ENCODE measurements at places on chromosomes 3 and 15.

GRCh38 chr3:171908731-171909130, 65.6 kb downstream of the TMEM212 start:
- H3K27ac ChIP-seq, result no peak overlapping the region
- H3K36me3 ChIP-seq, result 0 out of 2 replicates have a peak, but pooled peaks cover 12% of the 10 kb centered on the region
- DNase-seq, result no peak

DNA sequence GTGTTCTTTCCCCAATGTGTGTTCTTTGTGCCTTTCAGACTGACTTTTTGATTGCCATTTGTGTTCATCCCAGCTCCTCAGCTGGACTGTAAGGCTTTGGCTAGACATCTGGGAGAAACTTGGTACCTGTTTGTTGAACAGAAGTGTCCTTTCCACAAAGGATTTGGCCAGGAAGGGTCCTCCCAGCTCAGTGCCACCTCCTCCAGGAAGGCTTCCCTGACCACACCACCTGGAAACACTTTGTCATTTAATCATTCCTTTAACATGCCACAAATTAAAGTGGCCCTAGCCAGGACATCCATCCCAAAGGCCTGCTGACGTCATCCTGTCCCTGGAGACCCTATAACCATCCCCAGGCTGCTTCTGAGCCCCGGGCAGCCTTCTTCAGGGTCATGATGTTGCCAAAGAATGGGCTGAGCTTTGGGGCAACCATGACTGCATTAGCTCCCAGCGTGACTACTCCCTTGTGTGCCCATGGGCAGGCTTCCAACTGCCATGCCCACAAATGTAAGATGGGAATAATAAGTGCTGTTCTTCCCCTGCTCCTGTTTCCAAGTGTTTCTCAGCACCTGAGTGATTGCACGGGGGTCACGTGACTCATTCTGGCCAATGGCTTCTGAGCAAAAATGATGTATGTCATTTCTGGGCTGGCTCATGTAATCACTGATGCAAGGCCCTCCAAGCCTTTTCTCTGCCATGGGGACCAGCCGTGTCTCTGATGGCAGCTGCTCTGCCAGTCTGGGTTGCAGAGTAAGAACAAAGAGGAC, 112.5 kb upstream of the SMAD3 start:
- H3K4me3 ChIP-seq, result no peak overlapping the region
- DNase-seq, result no peak
- no peaks in the 10 kb centered on the region for H3K36me3 ChIP-seq
- H3K27me3 ChIP-seq, result no peaks in the 10 kb centered on the region
- no peak overlapping the region for H3K27ac ChIP-seq

- DNase-seq, result no peak
- no peaks in the 10 kb centered on the region for H3K27me3 ChIP-seq
- no peaks in the 10 kb centered on the region for H3K4me1 ChIP-seq
- no peak overlapping the region for H3K4me3 ChIP-seq
- H3K27ac ChIP-seq, result no peak overlapping the region
- no peaks in the 10 kb centered on the region for H3K36me3 ChIP-seq
Observed at GRCh38 chr3:11543141-11543947, 100.4 kb downstream of the VGLL4 start.

GRCh38 chr15:80514071-80514780, 110.0 kb downstream of the ARNT2 start:
- no peaks in the 10 kb centered on the region for H3K36me3 ChIP-seq
- H3K27ac ChIP-seq, result no peak overlapping the region
- no peaks in the 10 kb centered on the region for H3K27me3 ChIP-seq
- DNase-seq, result no peak

GRCh38 chr15:25783607-25784540, 79.3 kb downstream of the ATP10A start:
- H3K4me3 ChIP-seq, result no peak overlapping the region
- H3K4me1 ChIP-seq, result no peaks in the 10 kb centered on the region
- peak; percentile 88 for DNase-seq
- H3K27me3 ChIP-seq, result no peaks in the 10 kb centered on the region
- no peaks in the 10 kb centered on the region for H3K36me3 ChIP-seq

GRCh38 chr15:67593562-67593961, 51.1 kb downstream of the MAP2K5 start:
- no peaks in the 10 kb centered on the region for H3K36me3 ChIP-seq
- H3K27me3 ChIP-seq, result no peaks in the 10 kb centered on the region
- no peaks in the 10 kb centered on the region for H3K4me1 ChIP-seq
- DNase-seq, result no peak

GRCh38 chr3:44939581-44940036, 36.4 kb downstream of the ZDHHC3 start:
- no peaks in the 10 kb centered on the region for H3K36me3 ChIP-seq
- no peak overlapping the region for H3K27ac ChIP-seq
- no peak overlapping the region for H3K4me3 ChIP-seq

- peaks cover 3% of the 10 kb centered on the region for H3K4me1 ChIP-seq
- no peaks in the 10 kb centered on the region for H3K27me3 ChIP-seq
- no peak overlapping the region for H3K4me3 ChIP-seq
- H3K36me3 ChIP-seq, result no peaks in the 10 kb centered on the region
- H3K27ac ChIP-seq, result no peak overlapping the region
Observed at GRCh38 chr3:77251136-77251535, 211.2 kb downstream of the ROBO2 start.

DNA sequence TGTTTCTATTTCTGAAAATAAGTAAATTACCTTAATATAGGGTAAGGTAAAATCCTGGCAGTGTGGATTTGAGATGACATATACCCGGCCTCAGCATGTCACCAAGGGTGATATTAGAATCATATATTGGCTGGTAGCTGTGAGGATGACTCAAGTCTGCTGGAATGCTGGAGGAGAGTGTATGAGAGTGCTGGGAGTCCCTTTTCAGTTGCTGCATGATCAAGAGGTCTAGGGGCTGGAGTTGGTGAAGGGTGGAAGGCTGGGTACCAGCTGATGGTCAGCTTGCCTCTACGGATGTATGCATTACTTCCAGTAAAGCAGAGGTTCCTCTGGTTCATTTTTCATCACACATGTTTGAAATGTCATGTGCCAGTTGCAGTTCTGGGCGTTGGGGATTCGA, 40.6 kb downstream of the SLC25A26 start:
- no peaks in the 10 kb centered on the region for H3K4me1 ChIP-seq
- H3K4me3 ChIP-seq, result no peak overlapping the region
- H3K36me3 ChIP-seq, result no peaks in the 10 kb centered on the region
- no peak overlapping the region for H3K27ac ChIP-seq

- H3K27ac ChIP-seq, result no peak overlapping the region
- H3K27me3 ChIP-seq, result no peaks in the 10 kb centered on the region
- DNase-seq, result no peak
Observed at GRCh38 chr3:169103951-169104941, 559.3 kb downstream of the MECOM start.

GRCh38 chr3:65024148-65024547, 336.3 kb upstream of the ADAMTS9 start:
- no peak overlapping the region for H3K27ac ChIP-seq
- H3K27me3 ChIP-seq, result no peaks in the 10 kb centered on the region
- H3K4me1 ChIP-seq, result peaks cover 19% of the 10 kb centered on the region
- H3K4me3 ChIP-seq, result no peak overlapping the region
- peak; percentile 50 for DNase-seq

DNA sequence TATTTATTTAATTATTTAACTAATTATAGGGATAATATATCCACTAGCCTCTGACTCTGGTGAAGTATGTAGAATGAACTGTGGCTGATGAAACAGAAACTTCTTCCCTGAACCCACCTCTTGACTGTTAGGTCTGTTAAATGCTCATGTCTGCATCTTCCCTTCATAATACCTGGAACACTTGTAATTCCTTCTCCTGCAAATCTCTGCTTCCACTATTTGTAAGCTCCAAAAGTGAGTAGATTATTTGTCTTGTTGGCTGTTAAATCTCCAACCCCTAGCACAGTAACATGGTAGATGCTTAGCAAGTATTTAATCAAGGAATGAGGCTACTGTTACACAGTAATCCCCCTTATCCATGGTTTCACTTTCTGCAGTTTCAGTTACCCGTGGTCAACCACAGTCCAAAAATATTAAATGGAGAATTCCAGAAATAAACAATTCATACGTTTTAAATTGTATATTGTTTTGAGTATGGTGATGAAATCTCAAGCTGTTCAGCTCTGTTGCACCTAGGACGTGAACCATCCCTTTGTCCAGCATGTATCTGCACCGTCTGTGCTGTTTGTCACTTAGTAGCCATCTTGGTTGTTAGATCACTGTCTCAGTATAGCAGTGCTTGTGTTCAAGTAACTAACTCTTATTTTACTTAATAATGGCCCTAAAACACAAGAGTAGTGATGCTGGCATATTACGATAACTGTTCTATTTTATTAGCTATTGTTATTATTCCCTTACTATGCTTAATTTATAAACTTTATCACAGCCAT, 5.7 kb downstream of the TTBK2 start:
- DNase-seq, result no peak
- H3K4me1 ChIP-seq, result peaks cover 4% of the 10 kb centered on the region
- no peaks in the 10 kb centered on the region for H3K36me3 ChIP-seq
- H3K27ac ChIP-seq, result no peak overlapping the region
- H3K4me3 ChIP-seq, result no peak overlapping the region

DNA sequence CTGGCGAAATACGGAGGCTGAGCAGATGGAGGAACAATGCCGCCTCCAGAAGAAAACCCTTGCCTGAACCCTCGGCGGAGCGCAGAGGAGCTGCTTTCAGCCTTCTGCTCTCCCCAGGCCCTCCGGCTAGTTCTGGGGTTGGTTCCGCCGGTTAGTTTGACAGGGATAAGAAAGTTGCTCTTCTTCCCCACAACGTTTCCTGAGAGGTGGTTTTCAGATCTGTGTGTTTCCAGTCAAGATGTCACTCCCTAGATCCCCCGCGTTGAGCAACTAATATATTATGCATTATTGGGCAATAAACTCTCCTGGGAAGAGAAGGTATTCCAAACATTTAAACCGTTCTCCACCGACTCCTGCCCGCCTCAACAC, 551 bp downstream of the NLGN1 start:
- H3K4me3 ChIP-seq, result peak overlapping the region; percentile 81
- H3K36me3 ChIP-seq, result no peaks in the 10 kb centered on the region
- H3K27me3 ChIP-seq, result peaks cover 29% of the 10 kb centered on the region
- peak; percentile 59 for DNase-seq
- no peak overlapping the region for H3K27ac ChIP-seq

DNA sequence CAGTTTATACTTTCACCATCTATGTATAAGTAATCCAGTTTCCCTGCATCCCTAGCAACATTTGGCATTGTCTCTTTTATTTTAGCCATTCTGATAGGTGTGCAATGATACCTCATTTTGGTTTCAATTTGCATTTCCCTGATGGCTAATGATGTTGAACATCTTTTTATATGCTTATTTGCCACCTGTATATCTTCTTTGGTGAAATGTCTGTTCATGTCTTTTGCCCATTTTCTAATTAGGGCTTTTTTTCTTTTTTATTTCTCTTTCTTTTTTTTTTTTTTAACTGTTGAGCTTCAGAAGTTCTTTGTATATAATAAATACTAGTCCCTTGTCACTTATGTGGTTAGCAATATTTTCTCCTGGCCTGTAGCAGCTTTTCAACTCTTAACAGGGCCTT, 68.9 kb downstream of the TM2D3 start:
- no peaks in the 10 kb centered on the region for H3K36me3 ChIP-seq
- H3K27me3 ChIP-seq, result no peaks in the 10 kb centered on the region

GRCh38 chr3:117856354-117856753, 1146.8 kb downstream of the TUSC7 start:
- H3K27ac ChIP-seq, result no peak overlapping the region
- H3K27me3 ChIP-seq, result no peaks in the 10 kb centered on the region
- H3K4me3 ChIP-seq, result no peak overlapping the region
- no peak for DNase-seq
- no peaks in the 10 kb centered on the region for H3K4me1 ChIP-seq

GRCh38 chr3:134253475-134254226, 3.0 kb upstream of the RYK start:
- DNase-seq, result no peak
- no peaks in the 10 kb centered on the region for H3K36me3 ChIP-seq
- peaks cover 29% of the 10 kb centered on the region for H3K4me1 ChIP-seq
- H3K27me3 ChIP-seq, result no peaks in the 10 kb centered on the region
- H3K27ac ChIP-seq, result 0 out of 2 replicates have a peak overlapping the region, but pooled peaks have one; percentile 1

DNA sequence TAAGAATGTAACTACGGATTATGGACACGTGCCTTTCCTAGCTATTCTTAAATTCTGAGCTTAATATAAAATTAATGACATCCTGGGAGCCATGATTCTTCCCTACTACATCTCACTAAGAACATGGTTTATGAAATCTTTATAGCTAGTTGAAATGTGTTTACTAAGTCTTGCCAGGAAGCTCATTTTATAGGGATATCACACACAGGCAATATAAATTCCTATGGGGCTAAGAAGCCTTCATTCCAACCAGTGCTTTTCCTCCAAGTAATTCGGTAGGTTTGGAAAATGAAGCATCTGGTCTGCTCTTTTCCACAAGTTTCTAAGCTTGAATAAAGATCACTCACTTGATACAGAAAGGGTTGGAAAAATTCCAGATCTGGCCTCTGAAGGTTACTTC, 802.6 kb downstream of the FHIT start:
- no peaks in the 10 kb centered on the region for H3K36me3 ChIP-seq
- no peak for DNase-seq
- no peak overlapping the region for H3K4me3 ChIP-seq

GRCh38 chr3:28788571-28788970, 439.9 kb upstream of the AZI2 start:
- H3K4me1 ChIP-seq, result no peaks in the 10 kb centered on the region
- no peaks in the 10 kb centered on the region for H3K36me3 ChIP-seq
- no peaks in the 10 kb centered on the region for H3K27me3 ChIP-seq

DNA sequence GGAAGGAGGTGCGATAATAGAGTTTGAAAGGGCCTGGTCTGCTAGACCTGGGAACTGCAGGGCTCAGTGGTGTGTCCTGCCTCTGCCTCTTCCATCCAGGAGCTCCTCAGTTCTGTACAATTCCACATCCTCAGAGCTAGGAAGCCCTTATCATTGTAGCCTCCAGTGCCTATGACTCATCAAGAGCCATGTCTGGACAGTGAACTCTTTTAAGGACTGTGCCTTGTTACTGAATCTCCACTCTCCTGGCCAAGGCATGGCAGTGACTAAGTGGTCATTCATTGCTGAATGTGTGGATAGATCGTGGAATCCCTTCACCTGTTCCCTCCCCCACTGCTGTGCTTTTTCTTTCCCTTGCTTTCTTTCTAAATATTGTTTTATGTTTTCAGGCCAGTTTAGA, 2.9 kb downstream of the TIMP4 start:
- no peak for DNase-seq
- H3K27me3 ChIP-seq, result no peaks in the 10 kb centered on the region
- H3K27ac ChIP-seq, result no peak overlapping the region
- H3K4me3 ChIP-seq, result no peak overlapping the region
- peaks cover 19% of the 10 kb centered on the region for H3K4me1 ChIP-seq

Measured in GM23338 (cell line).